Endothelial cell of coronary artery (primary cell): ENCODE measurements at places on chromosomes 4 and X. TPM values are rescaled to one million over a fixed set of nuclear protein-coding genes. Genes with fewer than 3 reads are reported as not detected.

The CACNA1F gene
- under 0.01 TPM in 1 of 2 replicates, not detected in the other for total RNA-seq

The TMSB4X gene
- 15,561 and 16,202 TPM in 2 replicates for total RNA-seq

The TIGD4 gene
- 0.27 and 0.28 TPM in 2 replicates for total RNA-seq

The DCHS2 gene
- total RNA-seq, result not detected in 2 replicates

The FOXR2 gene
- total RNA-seq, result not detected in 2 replicates

The VSIG4 gene
- not detected in 2 replicates for total RNA-seq

The MXRA5 gene
- under 0.01 TPM in 1 of 2 replicates, not detected in the other for total RNA-seq
